Cardiac muscle cell (in vitro differentiated cells and primary cell): ENCODE measurements at places on chromosomes 13 and 19. TPM values are rescaled to one million over a fixed set of nuclear protein-coding genes. Genes with fewer than 3 reads are reported as not detected.

Gene ZNF580
- 78.4 and 84.9 TPM in 2 replicates for total RNA-seq

Gene MAMSTR
- 3.5 and 4.7 TPM in 2 replicates for total RNA-seq

Gene ZNF8
- 11.3 and 14.7 TPM in 2 replicates for total RNA-seq

Gene FFAR3
- 0.21 TPM in 1 of 2 replicates, not detected in the other for total RNA-seq

Gene TNFSF9
- total RNA-seq, result 0.81 and 1.3 TPM in 2 replicates

Gene ZNF541
- total RNA-seq, result 0.49 TPM in 1 of 2 replicates, not detected in the other

Gene ACP7
- total RNA-seq, result not detected in 2 replicates
